ENCODE measurements at places on chromosomes 3 and 15. TPM values are rescaled to one million over a fixed set of nuclear protein-coding genes. Genes with fewer than 3 reads are reported as not detected.

Gene MYO9A
- 118 TPM for total RNA-seq

Gene IMPG2
- 0.96 TPM for total RNA-seq

Gene LYZL4
- total RNA-seq: not detected

Gene SLC51A
- total RNA-seq: not detected

Gene ARHGEF26
- total RNA-seq: 154 TPM

Gene ADCY5
- 148 TPM for total RNA-seq

Gene BHLHE40
- total RNA-seq: 14.1 TPM

Gene ETV5
- total RNA-seq: 11.9 TPM

Gene GOLGA6A
- total RNA-seq: 0.15 TPM

Gene CLDN16
- not detected for total RNA-seq

Gene MKRN3
- 0.93 TPM for total RNA-seq

Gene A4GNT
- not detected for total RNA-seq

Gene GP5
- not detected for total RNA-seq

Gene ARGFX
- total RNA-seq: not detected

Gene ITGA11
- total RNA-seq: 8.3 TPM

Gene PROK2
- 1.1 TPM for total RNA-seq

Gene SERPINI1
- 1.9 TPM for total RNA-seq

Gene SPINT1
- 2.6 TPM for total RNA-seq

Gene ZDHHC19
- not detected for total RNA-seq

Gene IQCF5
- total RNA-seq: not detected

Gene PLCB2
- total RNA-seq: 6.2 TPM

Gene LRRIQ4
- total RNA-seq: not detected

Gene FEZF2
- total RNA-seq: not detected

Gene PLD1
- total RNA-seq: 12.4 TPM

Gene SLC15A2
- 7.1 TPM for total RNA-seq

Gene MYRIP
- 3.7 TPM for total RNA-seq

Gene ABHD10
- 13.9 TPM for total RNA-seq

Gene LARP6
- total RNA-seq: 48.2 TPM

Gene GOLGA8M
- total RNA-seq: not detected

Gene SCN11A
- 0.15 TPM for total RNA-seq

Gene HIGD2B
- total RNA-seq: not detected

Gene TM4SF18
- 8.1 TPM for total RNA-seq

Gene GATA2
- total RNA-seq: 9.2 TPM

Gene HYAL1
- 12.3 TPM for total RNA-seq

Gene HGD
- total RNA-seq: not detected

Gene ALG3
- total RNA-seq: 46.4 TPM

Gene OSTN
- not detected for total RNA-seq

Gene SPSB4
- 1.3 TPM for total RNA-seq

Gene TMEM266
- not detected for total RNA-seq

Gene PYGO1
- 19.9 TPM for total RNA-seq

Gene GUCA1C
- total RNA-seq: not detected

Gene POU1F1
- not detected for total RNA-seq

Gene THPO
- 0.31 TPM for total RNA-seq

Gene GOLGA8G
- not detected for total RNA-seq

Gene STX19
- not detected for total RNA-seq

Gene SLC28A1
- total RNA-seq: not detected

Gene ITPKA
- total RNA-seq: 0.85 TPM

Gene CCDC14
- 40.5 TPM for total RNA-seq

Gene PCLAF
- not detected for total RNA-seq

Gene PLSCR5
- total RNA-seq: not detected

Gene FBXW12
- total RNA-seq: not detected

Gene CD80
- total RNA-seq: not detected

Gene CERS3
- total RNA-seq: 0.27 TPM

Gene ST8SIA2
- total RNA-seq: not detected

Data from gastroesophageal sphincter (tissue), 4 donors.